ENCODE measurements at places on chromosomes 6 and 20.
A peak's percentile ranks its signal among the peaks of the same experiment; 100 is the strongest.

DNA sequence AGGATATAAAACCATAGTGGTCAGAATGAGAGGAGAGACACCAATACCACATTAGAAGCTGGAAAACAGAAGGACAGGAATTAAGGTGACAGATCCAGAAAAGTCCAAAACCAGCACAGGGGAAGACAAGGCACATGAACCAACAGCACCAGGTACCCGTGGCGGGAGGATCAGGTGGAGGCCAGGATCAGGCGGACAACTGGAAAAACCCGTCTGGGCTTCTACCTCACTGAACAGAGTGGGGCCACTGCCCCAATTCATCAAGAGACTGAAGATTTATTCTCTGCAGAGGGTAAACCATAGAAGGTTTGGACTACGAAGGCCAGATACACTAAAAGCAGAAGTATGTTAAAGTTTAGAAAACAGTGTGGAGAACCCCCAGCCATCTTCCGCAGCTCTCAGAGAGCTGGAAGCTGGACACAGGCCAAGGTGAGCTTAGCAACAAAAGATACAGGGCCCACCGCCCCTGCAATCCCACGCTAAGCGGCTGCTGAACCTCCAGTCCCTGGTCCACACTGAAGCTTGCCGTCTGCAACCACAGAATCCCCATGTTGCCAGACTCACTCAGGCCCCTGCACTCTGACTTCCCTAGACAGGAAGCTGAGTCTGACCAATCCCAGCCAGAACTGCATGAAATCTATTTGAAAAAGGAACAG lies 29.9 kb downstream of the ABHD12 start:
- DNase-seq: no peak

DNA sequence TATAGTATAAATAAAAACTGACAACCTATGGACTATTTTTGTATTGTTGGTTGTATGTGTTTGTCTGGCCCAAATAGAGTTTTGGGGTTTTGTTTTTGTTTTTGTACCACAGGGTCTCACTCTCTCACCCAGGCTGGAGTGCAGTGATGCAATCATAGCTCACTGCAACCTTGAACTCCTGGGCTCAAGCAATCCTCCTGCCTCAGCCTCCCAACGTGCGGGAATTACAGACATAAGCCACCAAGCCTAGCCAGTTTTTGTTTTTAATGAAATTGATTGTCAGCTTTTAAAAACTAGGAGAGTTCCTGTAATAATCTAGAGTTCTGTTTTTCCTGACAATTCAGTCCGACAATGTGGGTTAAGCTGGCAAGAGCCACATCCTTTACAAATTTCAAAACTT lies 98.7 kb downstream of the ZMYND8 start:
- DNase-seq: no peak

- peak; percentile 68 for DNase-seq
Measured at GRCh38 chr6:34791701-34792604, at the start of gene BLTP3A. BLTP3A (plus strand) TSS chr6:34792083; CDS start chr6:34792251, 168 bp downstream.

DNA sequence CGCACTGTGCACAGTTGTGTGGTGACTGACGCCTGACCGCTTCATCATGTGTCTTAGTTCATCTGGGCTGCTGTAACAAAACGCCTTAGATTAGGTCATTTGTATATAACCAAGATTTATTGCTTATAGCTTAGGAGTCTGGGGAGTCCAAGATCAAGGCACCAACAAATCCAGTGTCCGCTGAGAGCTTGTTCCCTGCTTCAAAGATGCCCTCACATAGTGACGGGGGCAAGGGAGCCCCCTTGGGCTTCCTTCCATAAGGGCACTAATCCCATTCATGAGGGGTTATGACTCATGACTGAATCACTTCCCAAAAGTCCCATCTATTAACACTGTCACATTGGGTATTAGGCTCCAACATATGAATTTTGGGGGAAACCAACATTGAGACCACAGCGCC lies 34.6 kb downstream of the CYP24A1 start:
- no peak for DNase-seq

GRCh38 chr20:20503777-20504530 lies 136.1 kb downstream of the INSM1 start:
- no peak for DNase-seq
